Tongue (tissue), 3 donors: ENCODE measurements at places on chromosomes 3 and 15.
A peak's percentile ranks its signal among the peaks of the same experiment; 100 is the strongest.

GRCh38 chr3:27349832-27350231 is 19.4 kb downstream of the NEK10 start:
- DNase-seq, result no peak

DNA sequence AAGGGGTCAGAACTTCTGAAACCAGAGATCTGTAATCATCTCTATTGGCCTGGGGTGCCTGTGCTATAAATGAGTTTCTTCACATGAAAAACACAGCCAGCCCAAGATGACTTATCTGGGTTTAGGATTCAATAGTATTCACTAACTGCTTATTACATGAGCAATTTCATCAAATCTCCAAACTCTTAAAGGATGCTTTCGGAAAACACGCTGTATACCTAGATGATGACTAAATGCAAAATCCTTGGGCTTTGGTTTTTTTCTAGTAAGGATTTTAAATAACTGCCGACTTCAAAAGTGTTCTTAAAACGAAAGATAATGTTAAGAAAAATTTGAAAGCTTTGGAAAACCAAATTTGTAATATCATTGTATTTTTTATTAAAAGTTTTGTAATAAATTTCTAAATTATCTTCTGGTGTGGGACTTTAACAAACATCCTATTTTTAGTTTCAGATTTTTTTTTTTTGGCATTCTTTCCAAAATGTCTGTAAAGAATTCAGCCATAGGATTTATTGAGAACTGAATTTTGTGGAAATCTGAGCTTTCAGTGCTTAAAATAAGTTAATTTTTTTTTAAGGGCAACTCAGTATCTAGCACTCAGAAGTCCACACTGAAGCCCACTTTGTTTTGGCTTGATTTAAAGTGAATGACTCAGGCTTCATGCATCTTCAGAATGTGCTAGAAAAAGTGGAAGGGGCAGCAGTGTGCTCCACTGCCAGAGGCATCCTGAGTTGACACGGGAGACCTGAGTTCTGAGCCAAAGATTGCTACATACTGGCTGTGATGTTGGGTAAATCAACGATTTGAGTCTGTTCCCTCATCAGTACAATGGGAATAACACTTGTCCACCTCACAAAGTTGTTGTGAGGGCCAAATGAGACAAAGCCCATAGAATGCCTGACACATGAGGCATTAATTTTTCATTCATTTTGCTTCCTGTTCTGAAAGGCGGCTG is 18.7 kb downstream of the TMEM43 start:
- DNase-seq, result peak; percentile 55

DNA sequence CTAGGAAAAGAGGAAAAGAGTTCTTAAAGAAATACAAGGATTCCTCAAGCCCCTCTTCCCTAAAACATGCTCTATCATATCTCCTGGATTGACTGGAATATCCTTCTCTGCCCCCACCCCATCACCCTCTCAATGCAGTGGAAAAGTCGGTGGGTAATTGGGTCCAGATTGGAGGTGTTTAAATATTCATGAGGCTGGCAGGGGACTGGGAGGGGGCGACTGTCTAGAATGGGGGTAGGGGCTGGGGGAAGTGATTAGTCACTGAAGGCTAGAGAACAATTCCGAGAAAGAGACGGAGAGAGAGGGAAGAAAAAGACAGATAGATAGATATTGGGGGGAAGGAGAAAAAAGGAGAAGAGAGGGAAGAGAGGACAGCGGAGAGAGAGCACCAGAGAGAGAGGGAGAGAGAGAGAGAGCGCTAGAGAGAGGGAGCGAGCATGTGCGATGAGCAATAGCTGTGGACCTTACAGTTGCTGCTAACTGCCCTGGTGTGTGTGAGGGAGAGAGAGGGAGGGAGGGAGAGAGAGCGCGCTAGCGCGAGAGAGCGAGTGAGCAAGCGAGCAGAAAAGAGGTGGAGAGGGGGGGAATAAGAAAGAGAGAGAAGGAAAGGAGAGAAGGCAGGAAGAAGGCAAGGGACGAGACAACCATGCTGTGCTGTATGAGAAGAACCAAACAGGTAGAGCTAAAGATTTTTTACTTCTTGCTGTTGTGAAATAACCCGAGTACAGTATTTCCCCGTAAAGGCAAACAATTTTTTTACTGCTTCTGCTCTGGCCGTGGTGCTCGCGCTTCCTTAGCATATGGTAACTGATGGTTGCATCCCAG is at the start of gene GAP43:
GAP43 (plus strand) TSS at position 467 of the 825 bp plus-strand sequence; CDS start at position 647, 180 bp downstream.
- DNase-seq, result peak; percentile 73

GRCh38 chr3:111890051-111890580 is 31.1 kb downstream of the PHLDB2 start:
- DNase-seq, result no peak

GRCh38 chr3:188760408-188760807 is 411.4 kb upstream of the TPRG1 start:
- no peak for DNase-seq

GRCh38 chr3:191808073-191808472 is 347.1 kb downstream of the PYDC2 start:
- DNase-seq, result no peak

DNA sequence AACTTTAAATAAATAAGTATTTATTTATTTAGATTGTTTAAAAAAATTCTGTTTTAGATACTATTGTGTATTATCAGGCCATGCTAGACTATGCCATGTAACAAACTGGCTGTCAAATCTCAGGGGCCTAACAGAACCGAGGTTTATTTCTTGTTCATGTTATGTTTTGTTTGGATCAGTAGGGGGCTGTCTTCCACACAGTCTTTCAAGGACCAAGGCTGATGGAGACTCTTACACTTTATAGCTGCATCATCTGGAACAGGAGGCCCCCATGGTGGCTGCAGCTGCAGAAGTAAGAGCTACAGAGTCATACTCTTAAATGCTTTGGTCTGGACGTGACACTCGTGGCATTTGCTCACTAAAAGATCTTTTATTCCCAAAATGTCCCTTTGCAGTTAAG is 33.0 kb upstream of the ARL14 start:
- DNase-seq, result peak; percentile 18

GRCh38 chr3:66038384-66038725 is 363 bp downstream of the MAGI1 start:
- DNase-seq, result no peak

DNA sequence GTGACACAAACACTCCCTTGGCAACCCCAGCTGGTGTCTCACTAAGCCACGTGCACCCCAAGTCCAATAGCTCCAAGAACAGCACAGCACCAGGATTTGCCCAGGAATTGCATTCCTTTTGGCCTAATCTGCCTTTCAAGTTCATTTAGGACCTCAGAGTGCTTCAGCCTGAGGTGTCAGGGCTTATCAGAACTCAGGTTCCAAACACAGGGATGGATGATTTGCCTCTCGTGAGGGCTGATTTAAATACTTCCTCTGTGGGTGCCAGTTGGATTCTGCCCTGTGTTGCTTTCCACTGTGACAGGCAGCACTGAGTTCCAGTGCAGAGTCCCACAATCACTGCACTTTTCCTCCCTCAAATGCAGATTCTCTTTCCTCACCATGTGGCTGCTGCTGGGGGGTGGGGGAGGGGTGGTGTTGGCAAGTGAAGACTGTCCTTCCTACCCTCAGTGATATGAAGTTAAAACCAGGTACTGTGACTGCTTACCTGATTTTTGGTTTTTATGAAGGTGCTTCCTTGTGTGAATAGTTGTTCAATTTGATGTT is 204.3 kb upstream of the STAC start:
- no peak for DNase-seq

DNA sequence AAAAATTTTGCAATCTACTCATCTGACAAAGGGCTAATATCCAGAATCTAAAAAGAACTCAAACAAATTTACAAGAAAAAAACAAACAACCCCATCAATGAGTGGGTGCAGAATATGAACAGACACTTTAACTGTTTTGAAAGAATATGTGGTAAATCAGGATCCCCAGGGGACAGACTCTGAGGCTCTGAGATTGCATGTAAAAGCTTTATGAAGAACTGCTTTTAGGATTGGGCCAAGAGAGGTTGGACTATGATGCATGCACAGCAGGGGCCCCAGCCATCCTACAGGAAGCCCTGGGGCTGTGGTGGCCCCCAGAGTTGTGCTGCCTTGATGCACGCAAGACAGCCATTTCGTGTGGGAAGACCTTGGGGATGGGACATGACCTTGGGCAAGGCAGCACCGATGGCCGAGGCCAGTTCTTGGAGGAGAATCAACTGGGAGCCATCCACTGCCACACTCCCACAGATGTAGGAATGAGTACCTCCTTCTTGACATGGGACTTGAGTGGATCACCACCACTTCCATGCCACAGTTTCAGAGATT is 298.1 kb upstream of the THBS1 start:
- DNase-seq, result no peak

- peak; percentile 56 for DNase-seq
Observed at GRCh38 chr3:130527426-130527825, 10.4 kb downstream of the COL6A6 start.

DNA sequence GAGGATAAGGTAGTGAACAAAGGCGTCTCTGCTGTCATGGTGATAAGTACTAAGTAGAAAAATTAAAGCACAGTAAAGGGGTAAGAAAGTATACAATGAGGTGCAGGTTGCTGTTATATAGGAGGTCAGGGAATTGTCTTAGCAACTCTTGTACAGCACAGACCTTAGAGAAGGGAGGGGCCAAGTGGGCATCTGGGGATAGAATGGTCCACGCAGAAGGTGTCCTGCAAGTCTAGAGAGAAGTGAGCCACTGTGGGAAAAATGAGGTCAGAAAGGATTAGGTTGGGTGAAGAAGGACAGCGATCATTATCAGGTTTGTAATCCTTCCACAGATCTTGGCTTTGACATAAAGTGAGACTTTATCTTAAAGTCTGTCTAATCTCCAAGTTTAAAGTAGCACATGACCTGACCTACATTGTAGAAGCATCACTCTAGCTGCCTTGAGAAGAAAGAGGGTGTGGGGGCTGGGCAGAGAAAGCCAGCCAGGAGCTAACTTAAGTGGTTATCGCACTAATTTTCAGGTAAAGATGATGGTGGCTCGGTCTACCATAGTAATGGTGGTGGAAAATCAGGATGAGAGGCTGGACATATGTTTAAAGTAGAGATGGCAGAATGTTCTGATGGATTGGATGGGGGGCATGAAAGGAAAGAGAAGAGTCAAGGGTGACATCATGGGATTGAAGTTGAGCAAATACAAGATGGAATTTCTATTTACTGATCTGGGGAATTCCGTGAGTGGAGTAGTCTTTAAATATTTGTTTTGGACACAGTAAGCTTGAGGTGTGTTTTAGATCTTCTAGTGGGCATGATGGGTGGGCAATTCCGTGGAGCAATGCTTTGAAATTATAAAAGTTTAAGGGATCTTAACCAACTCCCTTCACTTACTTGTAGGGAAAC is 919.2 kb downstream of the ROBO1 start:
- no peak for DNase-seq

- DNase-seq, result no peak
Observed at GRCh38 chr15:99645951-99646350, 80.2 kb downstream of the MEF2A start.

DNA sequence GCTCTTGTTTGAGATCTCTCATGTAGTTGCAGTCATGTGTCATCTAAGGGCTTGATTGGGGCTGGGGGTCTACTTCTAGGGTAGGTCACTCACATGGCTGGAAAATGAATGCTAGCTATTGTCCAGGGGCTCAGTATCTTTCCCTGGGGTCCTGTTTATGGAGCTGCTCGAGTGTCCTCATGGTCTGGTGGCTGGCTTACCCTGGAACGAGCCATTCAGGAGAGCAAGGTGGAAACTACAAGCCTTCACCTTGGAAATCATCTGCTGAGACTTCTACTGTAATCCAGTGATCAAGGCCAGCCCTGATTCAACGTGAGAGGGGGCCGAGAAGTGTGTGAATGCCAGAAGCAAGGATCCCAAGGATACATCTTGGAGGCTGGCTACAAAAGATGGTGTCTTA is 16.2 kb upstream of the RHCG start:
- DNase-seq, result no peak

- peak; percentile 68 for DNase-seq
Observed at GRCh38 chr15:66842710-66843441, 140.8 kb downstream of the SMAD6 start.

DNA sequence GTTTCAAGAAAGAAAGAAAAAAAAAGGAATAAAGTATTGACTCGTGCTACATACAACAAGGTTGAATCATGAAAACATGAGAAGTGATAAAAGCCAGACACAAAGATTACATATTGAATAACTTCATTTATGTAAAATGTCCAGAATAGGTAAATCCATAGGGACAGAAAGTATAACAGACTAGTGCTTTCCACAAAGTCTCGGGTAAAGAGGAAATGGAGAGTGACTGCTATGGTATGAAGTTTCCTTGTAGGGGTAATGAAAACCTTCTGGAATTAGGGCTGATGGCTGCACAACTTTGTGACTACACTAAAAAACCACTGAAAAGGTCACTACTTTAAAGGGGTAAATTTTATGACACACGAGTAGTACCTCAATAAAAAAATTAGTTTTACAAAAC is 13.0 kb downstream of the LRRFIP2 start:
- no peak for DNase-seq

GRCh38 chr3:180570238-180570637 is 31.7 kb upstream of the TTC14 start:
- DNase-seq, result no peak

DNA sequence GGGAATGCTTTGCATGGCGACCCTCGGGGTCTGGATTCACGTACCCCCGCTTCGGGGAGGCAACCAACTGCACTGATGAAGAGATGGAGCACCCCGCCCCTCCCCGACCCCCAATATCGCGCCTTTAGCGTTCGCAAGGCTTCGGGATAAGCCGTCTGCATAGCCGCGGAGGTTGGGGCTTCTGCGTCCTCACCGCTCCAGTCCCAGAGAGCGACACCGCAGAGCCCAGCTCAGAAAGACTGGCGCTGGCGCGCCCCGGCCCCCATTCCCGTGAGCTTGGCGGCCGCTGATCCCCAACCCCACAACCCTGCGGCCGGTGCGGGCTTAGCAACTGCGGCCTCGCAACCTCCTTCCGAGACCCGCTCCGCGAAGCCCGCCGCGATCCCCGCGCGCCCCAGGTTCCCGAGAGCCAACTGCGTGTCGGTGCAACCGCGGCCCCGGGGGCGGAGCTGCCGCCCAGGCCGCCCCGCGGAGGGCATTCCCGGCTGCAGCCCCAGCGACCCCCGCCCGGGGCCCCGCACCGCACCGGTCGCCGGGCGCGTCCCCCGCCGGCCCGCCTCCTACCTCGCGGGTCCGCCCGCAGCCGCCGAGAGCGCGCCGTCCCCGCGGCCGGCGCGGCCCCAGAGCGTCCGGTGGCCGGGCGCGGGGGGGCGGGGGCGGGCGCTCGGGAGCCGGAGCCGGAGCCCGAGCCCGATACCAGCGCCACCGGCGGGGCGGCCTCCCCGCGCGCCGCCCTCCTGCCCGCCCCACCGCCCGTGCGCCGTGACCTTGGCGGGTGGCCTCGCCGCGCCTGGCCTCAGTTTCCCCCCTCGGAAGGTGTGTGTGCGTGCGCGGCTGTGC is 79.5 kb downstream of the IQSEC1 start:
- DNase-seq, result no peak

DNA sequence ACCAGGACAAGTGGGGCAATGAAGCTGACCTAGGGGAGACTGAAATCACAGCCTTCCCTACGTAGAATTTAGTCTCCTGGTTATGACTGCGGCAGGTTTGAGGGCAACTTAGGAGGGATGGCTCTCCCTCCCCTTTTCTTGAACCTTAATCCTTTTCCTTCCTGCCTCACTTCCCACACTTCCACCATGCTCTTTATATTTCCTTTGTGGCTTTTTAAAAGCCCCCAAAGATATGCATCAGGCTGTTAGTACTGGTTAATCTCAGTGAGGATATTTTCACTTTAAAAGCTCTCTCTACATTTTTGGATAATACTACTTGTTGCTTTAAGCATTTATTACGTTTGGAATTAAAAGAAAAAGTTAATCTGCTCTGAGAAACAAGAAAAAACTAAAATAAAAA is 339.2 kb downstream of the SOX2 start:
- DNase-seq, result no peak
